ENCODE measurements at places on chromosomes 11 and 22.
A peak's percentile ranks its signal among the peaks of the same experiment; 100 is the strongest.

DNA sequence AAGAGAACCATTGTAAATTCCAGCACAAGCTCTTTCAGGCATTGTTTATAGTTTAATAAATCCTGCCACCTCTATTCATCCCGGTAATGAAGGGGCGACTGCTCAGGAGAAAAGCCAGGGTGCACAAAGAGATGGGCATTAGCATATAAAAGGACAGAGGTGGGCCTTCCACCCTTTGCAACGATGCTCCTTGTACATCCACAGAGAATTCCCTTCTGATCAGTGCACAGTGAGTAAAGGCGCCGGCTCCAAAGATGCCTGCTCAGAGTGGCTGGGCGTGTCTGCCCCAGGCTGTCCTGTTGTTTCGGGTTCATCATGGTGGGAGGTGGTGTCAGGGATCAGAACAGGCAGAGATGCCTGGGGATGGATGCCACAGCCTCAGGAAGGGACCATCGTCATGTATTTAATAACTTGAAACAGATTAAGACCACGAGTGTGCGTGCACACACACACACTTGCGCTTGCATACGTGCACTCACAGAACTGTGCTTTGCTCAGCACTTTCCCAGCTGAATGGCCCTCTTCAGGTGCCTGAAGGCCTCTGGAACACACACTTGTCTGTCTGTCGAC lies 305.0 kb downstream of the TBC1D22A start:
- DNase-seq: no peak

- DNase-seq: no peak
Measured at GRCh38 chr22:37559901-37560607, at the start of gene CDC42EP1. TSS of gene CDC42EP1 (plus strand) at chr22:37560480. CDS start at chr22:37566350, 5,870 bp downstream.

- no peak for DNase-seq
Measured at GRCh38 chr11:17157761-17158160, 50.0 kb downstream of the PIK3C2A start.

DNA sequence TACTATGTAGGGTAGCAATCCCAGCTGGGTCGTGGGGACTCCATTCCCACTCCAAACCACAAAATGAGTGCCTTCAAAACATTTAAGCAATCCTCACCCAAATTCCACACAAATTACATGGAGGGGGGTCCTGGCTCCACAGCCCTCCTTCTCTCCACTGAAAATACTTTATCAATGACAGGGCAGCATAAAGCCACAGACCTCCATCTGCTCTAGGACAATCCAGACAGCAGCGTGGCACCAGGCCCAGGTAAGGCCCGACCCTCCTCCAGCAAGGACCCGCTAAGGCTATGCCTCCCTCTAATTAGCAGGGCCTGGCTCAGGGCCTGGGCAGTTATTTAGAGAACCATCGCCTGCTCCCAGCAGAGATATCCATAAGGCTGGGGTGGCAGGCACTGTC lies at the start of gene PANX3:
PANX3 (plus strand) TSS at position 365 of the 400 bp plus-strand sequence. CDS start 129 bp downstream, outside the sequence.
- DNase-seq: no peak

DNA sequence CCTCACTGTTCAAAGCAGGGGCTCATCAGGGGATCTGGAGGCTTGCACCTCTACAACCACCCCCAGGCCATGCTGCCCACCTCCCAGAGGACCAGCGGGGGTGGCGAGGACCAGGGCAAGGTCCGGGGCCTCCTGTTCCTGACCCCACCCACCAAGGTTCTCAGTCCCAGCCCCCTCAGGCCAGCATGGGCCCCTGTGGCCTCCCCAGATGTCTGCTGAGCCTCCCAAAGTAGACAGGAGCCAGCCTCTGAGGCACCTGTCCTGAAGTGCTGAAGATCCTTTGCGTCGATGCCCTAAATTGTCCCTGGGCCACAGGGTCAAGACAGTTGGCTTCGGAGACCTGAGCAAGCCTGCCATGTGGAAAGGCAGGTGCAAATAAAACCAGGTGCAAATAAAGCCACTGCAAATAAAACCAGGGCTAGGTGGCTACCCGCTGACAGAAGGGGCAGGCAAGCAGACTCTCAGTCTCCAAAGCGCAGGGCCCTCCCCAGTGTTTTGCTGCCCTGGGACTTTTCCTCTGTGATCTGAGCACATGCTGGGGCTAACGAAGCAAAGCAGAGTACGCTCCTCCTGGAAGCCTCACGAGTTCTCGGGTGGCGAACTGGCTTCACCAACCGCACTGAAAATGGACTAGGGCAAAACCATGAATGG lies 22.4 kb upstream of the ARFGAP3 start:
- no peak for DNase-seq

DNA sequence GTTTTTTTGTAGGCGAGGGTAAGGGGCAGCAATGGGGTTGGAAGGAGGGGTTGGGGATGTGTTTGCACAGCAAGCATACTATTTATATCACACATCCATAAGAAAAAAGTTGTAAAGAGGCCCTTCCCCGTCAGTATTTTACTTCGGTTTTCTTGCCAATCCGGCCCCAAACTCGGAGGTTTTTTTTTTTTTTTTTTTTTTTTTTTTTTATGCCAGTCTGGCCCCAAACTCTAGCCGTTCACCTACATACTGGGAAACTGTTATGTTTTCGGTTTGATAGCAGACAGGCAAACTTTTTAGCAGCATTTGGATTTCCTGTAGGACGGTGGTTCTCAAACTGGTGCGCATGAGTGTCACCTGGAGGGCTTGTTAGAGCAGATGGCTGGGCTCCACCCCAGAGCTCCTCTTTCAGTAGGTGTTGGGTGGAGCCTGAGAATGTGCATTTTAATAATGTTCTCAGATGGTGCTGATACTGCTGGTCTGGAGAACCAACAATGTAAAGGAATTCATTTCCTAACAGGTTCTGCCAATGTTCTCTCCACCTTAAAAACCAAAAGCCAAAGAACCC lies 76.5 kb upstream of the ZBED5 start:
- DNase-seq: no peak

DNA sequence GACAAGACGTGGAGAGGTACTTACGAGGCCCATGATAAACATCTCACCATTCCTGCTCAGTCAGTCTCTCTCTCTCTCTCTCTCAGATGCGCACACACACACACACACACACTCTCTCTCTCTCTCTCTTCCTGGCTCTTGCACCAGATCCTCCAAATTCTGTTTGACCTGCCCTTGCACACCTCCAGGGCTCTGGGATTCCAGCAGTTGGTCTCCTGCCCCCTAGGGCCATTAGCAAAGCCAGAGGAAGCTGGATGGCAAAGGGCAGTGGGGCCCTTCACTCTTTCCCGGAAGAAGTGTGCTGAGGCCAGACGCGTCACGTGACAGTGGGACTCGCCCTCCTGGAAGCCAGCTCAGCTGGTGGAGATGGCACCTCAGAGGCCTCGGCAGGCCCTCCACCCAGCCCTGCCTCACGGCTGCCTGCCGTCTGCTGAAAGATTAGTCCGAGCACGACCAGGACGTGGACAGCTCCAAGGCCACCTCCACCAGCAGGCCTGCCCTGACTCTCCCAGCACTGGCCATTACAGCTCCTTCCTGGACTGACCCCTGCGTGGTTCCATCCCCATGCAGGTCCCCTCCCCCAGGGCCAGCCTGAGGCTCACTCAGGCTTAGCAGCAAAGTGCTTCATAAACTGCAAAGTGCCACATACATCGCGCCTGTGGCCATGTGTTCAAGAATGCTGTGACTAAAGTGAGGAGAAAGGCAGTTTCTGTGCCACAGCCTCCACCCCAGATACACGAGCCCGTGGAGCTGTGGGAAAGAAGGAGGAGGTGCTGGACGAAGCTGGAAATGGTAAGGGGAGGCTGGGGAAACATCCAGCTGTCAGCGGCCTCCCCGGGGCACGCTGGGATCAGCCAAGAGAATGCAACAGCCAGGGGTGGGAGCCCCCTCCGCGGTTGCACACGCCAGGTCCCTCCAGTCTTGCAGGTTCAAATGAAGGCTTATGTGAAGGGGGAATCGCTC lies 3.7 kb downstream of the PDGFB start:
- DNase-seq: no peak

DNA sequence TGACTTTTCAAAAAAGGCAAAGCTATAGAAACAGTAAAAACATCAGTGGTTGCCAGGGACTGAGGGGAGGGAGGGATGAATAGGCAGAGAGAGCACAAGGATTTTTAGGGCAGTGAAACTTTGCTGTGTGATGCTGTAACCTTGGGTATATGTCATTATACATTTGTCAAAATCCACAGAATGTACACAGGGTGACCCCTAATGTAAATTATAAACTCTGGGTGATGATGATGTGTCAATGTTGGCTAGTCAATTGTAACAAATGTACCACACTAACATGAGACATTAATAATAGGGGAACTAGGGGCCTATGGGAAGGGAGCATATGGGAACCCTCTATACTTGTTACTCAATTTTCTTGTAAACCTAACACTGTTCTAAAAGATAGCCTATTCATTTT lies 24.8 kb downstream of the RIBC2 start:
- DNase-seq: no peak

- DNase-seq: no peak
Measured at GRCh38 chr11:92707173-92707619, 262.3 kb upstream of the MTNR1B start.

DNA sequence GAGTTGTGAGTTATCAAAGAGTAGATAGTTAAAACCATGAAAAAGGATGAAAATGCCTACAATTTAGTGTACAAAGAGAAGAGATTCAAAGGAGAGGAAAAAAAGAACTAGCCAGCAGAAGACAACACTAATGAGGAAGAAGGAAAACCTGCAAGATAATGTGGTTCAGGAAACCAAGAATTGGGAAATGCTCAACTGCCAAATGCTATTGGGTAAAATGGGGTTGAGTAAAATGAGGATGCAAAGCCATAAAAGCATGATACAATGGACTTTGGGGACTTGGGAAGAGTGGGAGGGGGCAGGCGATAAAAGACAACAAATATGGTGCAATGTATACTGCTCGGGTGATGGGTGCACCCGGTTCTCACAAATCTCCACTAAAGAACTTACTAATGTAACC lies 7.6 kb upstream of the OR52K2 start:
- DNase-seq: no peak

DNA sequence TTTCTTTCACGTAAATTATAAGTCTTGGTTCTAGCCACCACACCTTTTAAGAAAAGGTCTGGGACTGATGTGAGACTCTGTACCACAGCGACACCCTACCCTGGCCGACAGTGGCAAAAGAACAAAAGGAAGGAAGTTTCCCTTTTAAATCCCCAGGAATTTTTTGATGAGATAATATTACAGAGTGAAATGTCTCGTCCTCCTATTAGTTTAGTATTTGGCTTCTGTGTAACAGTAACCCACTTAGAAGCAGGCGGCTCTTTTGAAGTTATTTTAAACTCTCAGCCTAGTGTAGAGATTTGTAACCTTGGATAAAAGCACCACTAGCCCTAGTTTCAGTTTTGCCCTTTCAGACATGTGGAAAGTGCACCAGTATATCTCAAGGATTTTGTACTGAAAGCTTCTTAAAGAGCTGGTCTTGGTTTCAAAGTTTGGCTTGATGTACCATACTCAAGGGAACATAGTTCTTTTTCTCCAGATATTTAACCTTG lies 84.1 kb downstream of the C22orf31 start:
- DNase-seq: no peak

- DNase-seq: no peak
Measured at GRCh38 chr11:34907934-34908593, 8.1 kb downstream of the APIP start.

GRCh38 chr11:64356498-64357411 lies 2.2 kb upstream of the RPS6KA4 start:
- DNase-seq: peak; percentile 70

DNA sequence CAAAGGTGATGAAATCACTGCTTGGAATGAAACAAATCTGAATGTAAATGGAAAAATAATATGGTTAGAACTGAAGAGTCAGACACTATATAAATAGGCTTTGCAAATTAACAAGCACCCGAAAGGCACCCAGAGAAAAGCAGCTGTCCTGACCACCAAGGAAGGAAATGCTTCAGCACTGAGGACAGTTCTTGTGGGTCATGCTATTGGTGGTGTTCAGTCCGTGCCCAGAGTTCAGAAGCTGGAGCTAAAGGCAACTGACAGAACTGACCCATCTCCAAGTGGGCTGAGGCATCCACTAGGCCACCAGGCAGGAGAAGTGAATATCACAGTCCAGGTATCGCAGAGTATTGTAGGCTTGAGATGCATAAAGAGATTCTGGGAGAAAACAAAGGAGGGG lies 208.9 kb downstream of the OPCML start:
- DNase-seq: no peak

GRCh38 chr11:124583781-124584180 lies 14.0 kb downstream of the OR8A1 start:
- DNase-seq: no peak

DNA sequence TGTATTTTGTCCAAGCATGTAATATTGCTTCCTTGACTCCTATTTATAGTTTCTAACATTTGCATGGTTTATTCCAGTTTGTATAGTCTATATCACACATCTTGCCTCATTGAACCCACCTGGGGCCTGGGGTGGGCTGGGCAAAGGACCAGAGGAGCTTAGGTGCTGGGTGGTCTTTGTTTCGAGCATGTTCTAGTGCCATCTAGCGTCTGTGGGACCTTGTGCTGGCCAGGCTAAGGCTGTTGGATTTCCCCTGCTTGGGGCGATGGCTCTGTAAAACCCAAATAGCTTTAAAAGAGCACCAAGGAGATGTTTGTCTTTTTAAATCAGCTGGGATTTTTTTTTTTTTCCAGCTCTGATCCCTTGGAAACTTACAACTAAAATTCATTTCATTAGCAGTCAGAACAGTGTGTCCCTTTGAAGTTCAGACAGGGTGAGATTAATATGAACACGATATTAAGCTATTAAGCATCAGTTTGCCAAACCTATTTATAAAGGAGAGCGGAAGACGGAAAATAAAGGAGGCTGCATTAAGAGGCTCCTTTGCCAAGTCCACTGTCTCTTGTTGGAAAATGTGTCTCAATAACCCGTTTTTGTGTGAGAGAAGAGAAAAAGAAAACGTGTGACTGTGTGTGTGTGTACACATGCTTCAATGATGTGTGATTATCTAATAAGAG lies 157.4 kb downstream of the COMMD9 start:
- DNase-seq: peak; percentile 25

DNA sequence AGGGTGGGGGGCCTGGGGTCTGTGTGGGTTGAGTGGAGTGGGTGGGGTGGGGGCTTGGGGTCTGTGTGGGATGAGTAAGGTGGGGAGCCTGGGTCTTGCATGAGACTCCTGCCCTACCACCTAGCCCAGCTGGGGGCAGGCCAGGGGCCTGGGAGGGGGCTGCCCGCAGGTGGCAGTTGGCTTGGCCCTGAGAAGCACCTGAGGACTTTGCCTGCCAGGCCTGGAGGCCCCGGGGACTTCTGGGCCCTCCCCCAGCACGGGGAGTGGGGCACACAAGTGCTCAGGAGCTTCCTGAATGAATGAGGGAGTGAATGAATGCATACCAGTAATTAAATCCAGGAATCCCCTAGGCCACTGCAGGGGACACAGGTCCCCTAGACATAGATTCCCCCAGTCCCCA lies 6.6 kb downstream of the PHLDA2 start:
- DNase-seq: no peak

DNA sequence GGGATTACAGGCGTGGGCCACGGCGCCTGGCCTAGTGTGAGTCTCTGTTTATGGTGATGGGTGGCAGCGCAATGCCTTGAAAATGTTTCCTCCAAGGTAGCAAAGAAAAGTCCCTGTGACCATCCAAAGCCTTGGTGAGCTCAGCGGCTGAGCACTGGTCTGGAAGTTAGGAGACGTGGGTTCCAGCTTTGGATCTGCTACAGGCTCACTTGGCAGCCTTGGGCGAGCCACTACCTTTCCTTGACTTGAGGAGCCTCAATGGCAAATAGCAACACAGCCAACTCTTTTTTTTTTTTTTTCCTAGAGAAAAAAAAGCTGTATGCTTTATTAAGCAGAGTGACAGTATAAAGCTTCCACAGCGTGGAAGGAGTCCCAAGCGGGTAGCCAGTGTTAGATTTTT lies 61.3 kb upstream of the RASD2 start:
- no peak for DNase-seq

All from stimulated activated CD8-positive, alpha-beta memory T cell treated with anti-CD3 and anti-CD28 coated beads, Interleukin-4, amount 100 ng/mL, for 48 hours (primary cell).